ENCODE measurements at places on chromosomes 1 and 21.

DNA sequence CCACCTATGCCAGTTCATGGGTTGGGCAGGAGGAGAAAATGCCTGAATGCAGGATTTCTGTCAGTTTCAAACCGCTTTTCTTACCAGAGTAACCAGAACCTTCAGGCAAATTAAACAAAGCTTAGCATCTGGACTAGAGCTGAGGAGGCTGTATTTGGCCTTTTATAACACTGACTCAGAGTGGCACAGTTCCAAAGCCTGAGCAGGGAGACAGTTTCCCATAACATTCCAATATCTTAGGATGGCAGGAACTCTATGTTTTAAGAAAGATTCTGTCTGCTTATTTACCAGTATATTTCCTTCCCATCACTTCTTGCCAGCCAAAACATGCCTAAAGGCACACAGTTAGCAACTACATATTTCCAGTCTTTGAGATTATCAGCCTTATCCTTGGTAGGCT is 46.8 kb downstream of the UBR4 start:
- DNase-seq: no peak

DNA sequence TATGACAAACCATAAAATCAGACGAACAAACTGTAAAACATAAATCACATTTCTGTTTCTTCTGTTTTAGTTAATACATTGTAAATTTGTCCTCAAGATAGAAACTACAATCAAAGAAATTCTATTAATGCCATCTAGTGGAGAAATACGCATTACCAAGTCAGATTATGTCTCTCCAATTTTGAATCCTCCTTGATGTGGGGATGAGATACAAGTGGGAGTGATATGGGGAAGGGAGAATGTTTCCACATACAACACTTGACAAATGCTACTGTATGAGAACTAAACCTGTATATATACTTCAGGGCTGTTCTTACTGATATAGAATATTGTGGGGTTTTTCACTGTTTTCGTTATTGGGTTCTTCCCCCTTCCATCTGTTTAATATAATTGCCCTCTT is 2.6 kb downstream of the HFM1 start:
- DNase-seq: no peak

DNA sequence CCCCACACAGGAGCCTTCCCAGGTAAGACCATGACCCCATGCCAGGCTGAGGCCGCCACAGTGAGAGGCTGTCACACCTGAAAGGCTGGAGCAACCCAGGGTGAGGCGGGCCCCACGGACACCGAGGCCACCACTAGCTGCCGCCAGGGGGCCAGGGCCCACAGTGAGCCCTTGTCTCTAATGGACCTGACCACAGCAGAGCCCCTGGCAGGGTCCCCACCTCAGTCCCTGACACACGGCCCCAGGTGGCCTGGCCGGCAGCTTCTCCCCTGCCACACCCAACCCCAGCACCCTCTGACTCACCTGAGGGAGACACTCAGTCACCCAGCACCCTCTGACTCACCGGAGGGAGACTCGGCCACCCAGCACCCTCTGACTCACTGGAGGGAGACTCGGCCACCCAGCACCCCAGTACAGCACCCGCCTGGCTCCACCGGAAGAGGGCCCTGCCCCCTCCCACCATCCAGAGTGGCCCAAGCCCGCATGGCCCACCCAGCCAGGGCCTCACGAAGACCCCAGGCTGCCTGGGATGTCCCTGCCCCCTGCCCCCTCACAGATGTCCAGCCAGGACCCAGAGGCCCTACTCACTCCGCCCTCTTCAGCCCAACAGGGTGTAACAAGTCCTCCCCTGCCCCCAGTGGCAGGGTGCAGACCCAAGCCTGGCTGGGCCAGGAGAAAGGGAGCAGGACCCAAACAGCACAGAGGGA is 4.4 kb downstream of the DVL1 start:
- peak; percentile 49 for DNase-seq

- no peak for DNase-seq
Measured at GRCh38 chr1:60431593-60431992, 358.0 kb upstream of the C1orf87 start.

- DNase-seq: no peak
Measured at GRCh38 chr1:200230671-200231070, 179.2 kb downstream of the ZNF281 start.

All from stimulated activated CD4-positive, alpha-beta T cell treated with anti-CD3 and anti-CD28 coated beads, Interleukin-4, amount 100 ng/mL, for 48 hours (primary cell).